ENCODE measurements at places on chromosomes 1 and 21.
A peak's percentile ranks its signal among the peaks of the same experiment; 100 is the strongest.

GRCh38 chr1:5847013-5847659, 145.1 kb downstream of the NPHP4 start:
- DNase-seq: no peak

- DNase-seq: no peak
Observed at GRCh38 chr1:6902153-6902552, 116.9 kb downstream of the CAMTA1 start.

DNA sequence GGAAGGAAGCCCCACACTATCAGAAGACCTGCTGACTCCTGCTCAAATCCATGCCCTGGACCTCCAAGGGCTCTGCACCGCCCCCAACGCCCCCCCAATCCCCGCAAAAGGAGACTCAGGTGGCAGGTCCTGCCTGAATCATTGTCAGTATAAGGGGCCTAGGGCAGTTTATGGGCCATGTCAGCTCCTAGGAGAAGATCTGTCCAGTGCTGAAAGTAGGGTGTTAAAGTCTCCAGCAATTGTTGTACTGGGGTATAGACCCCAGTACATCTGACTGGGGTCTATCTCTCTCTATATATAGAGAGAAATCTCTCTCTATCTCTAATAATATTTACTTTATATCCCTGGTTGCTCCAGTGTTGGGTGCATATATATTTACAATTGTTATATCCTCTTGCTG, 12.1 kb upstream of the OLIG2 start:
- DNase-seq: no peak

GRCh38 chr1:160722726-160723125, 11.1 kb upstream of the CD48 start:
- DNase-seq: no peak

GRCh38 chr21:45427331-45428271, 22.6 kb downstream of the COL18A1 start:
- no peak for DNase-seq

- no peak for DNase-seq
Observed at GRCh38 chr1:181583598-181583997, 100.3 kb downstream of the CACNA1E start.

DNA sequence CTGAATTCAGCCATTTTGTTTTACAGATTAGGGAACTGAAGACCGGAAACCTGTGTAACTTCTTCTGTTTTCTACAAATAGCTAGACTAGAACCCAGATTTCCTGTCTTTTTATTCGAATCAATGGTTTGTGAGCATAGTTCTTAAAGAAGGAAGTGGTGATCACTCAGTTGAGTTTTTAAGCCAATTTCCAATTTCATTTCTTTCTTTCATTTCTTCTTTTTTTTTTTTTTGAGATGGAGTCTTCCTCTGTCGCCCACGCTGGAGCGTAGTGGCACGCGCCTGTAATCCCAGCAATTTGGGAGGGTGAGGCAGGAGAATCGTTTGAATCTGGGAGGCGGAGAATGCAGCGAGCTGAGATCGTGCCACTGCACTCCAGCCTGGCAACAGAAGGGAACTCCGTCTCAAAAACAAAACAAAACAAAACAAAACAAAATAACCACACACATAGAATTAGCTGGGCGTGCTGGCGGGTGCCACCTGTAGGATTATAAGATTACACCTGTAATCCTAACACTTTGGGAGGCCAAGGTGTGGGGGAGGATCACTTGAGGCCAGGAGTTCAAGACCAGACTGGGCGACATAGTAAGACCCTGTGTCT, 3.0 kb upstream of the MDM4 start:
- DNase-seq: no peak

- DNase-seq: no peak
Observed at GRCh38 chr21:44984428-44984791, 44.6 kb downstream of the SLX9 start.

- DNase-seq: no peak
Observed at GRCh38 chr1:60348884-60349283, 275.3 kb upstream of the C1orf87 start.

DNA sequence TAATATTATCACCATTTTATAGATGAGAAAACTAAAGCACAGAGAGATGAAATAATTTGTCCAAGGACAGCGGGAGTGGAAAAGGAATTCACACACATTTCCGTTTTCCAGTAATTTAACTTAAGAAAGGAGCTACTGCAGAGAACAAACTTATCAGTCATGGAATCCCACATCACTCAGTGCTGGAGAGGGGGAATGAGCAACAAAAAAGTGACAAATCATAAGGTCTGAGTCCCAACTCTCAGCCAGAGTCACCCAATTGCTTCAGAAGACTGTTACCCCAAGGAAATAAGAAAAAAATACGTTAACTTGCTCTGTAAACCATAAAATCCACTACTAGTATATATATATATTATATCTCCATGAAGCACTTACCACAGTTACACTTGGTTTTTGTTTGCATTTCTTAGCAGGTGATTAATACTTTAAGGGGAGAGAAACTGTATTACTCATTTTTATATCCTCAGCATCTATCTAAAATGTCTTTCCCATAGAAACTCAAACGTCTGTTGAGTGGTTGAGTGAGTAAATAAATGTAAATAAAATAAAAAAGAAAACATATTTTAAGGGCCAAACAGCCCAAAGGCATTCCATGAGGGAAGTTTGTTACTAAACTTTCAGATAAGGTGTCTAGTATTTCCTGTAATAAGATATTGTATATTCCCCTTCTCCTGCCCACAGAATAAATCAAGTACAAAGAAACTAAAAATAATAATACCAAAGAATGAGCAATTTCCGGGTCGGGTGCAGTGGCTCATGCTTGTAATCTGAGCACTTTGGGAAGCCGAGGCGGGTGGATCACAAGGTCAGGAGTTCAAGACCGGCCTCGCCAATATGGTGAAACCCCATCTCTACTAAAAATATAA, 76.8 kb downstream of the SLC45A1 start:
- peak; percentile 22 for DNase-seq
